ENCODE measurements at places on chromosomes 4 and X.

GRCh38 chr4:26365537-26366150 lies 44.8 kb downstream of the RBPJ start:
- DNase-seq: no peak

- DNase-seq: no peak
Observed at GRCh38 chr4:119955256-119955655, 111.4 kb downstream of the MAD2L1 start.

GRCh38 chr4:101081166-101081565 lies 266.2 kb downstream of the PPP3CA start:
- DNase-seq: no peak

DNA sequence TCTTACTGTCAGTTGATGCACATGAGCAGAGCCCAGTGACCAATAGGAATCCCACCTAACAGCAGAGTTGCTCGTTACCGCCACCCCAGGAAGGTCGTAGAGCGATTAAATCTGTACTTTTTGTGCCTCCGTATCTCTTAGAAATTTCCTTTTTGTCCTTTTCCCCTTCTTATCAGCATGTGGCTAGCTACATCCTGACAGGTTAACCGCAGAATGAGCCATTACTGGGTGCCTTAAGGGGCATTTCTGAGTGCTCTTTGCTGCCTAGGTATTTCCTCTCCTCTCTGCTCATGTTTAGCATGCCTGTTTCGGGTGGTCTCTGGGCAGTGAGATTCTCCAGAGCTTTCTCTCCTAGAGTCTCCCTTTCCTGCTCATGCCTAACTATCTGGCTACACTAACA lies 530.5 kb downstream of the FAM133A start:
- no peak for DNase-seq

DNA sequence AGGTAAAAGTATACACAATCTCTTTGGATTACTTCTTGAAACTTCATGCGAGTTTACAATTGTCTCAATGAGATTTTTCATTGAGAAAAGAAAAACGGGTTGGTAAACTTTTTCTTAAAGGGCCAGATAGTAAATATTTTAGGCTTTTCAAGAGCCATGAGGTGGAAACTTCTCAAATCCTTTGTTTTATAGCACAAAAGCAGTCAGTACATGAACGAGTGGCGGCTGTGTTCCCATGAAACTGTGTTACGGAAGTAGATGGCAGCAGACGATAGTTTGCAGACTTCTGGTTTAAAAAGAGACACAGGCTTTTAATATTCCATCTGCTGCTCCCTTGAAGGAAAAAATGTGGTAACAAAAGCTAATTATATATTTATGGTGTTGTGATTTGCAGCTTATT lies 332.0 kb downstream of the TENM3 start:
- no peak for DNase-seq

Measured in stimulated activated CD4-positive, alpha-beta T cell treated with anti-CD3 and anti-CD28 coated beads, Interleukin-2, amount 100 ng/mL, for 4 hours (primary cell).